M059J (cell line): ENCODE measurements at places on chromosomes 3 and 15. TPM values are rescaled to one million over a fixed set of nuclear protein-coding genes. Genes with fewer than 3 reads are reported as not detected.

The GOLGA6B gene
- total RNA-seq: not detected in 2 replicates

GRCh38 chr3:47932421-47932820, 83.8 kb downstream of the MAP4 start:
- DNase-seq: peak; percentile 23

- no peak for DNase-seq
Observed at GRCh38 chr3:35594739-35595138, 44.6 kb upstream of the ARPP21 start.

GRCh38 chr3:43958005-43958770, 267.4 kb downstream of the ABHD5 start:
- no peak for DNase-seq

DNA sequence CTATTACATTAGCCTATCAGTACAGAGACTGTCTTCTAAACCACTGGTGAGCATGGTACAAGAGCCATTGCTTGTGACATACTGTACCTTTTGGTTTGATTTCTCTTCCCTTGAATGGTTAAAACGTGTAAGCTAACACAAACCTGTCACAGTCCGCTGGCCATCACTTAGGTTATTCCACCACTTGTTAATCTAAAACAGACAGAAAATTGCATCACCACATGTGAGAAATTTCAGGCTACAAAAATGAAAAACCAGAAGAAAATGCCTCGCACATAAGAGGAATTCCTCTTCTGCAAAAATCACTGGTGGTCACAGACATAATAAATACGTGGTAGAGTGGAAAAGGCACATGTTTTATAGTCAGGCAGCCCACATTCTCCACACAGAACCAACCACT, 22.1 kb downstream of the PARL start:
- DNase-seq: no peak

- no peak for DNase-seq
Observed at GRCh38 chr3:25153561-25153960, 274.5 kb upstream of the RARB start.
